ENCODE measurements at places on chromosomes 4 and X. TPM values are rescaled to one million over a fixed set of nuclear protein-coding genes. Genes with fewer than 3 reads are reported as not detected.

DNA sequence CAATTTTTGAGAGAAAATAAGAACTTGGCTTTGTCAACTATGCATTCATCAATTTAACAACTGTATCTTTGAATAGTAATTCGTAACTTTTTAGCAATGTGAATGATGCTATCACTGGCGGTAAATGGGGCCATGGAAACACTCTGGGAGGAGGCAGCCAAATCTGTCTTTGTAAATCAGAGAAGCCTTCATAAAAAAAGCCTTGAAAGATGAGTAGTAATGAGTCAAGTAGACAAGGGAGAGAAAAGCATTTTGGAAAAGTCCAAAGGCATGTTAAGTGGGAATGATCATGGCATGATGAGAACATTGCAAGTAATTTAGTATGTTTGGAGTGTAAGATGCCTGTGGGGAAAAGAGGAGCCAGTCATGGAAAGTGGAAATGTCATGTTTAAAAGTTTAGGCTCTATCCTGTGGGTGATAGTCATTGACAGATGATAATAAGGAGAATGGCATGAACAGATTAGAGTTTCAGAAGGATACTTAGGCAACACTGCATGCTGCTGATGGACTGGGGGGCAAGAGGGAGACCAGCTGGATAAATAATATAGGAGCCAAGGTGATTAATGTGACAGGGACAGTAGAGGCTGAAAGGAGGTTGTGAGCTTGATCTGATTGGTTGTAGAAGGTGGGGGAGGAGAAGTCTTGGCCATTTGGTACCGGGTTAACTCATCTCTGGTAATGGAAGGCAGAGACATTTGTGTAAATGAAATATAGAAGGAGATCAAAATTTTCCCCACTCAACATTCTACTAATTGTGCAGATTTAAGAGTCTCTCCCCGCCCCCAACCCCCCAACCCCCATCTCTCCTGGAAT is 16.3 kb downstream of the SPRY1 start:
- DNase-seq = no peak

The BMPR1B gene
- not detected for total RNA-seq

GRCh38 chr4:14092741-14093140 is 465.2 kb upstream of the BOD1L1 start:
- no peak for DNase-seq

The GAB3 gene
- total RNA-seq = 2.5 TPM

DNA sequence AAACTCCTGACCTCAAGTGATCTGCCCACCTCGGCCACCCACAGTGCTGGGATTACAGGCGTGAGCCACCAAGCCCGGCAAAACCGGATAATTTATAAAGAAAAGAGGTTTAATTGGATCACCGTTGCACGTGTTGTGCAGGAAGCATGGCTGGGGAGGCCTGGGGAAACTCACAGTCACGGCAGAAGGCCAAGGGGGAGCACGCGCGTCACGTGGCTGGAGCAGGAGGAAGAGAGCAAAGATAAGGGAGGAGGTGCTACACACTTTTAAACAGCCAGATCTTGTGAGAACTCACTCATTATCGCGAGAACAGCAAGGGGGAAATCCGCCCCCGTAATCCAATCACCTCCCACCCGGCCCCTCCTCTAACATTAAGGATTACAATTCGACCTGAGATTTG is 177.9 kb upstream of the TENM3 start:
- no peak for DNase-seq

The NR3C2 gene
- total RNA-seq = 2.0 TPM

- no peak for DNase-seq
Measured at GRCh38 chr4:179195887-179196286, 1753.7 kb upstream of the AGA start.

DNA sequence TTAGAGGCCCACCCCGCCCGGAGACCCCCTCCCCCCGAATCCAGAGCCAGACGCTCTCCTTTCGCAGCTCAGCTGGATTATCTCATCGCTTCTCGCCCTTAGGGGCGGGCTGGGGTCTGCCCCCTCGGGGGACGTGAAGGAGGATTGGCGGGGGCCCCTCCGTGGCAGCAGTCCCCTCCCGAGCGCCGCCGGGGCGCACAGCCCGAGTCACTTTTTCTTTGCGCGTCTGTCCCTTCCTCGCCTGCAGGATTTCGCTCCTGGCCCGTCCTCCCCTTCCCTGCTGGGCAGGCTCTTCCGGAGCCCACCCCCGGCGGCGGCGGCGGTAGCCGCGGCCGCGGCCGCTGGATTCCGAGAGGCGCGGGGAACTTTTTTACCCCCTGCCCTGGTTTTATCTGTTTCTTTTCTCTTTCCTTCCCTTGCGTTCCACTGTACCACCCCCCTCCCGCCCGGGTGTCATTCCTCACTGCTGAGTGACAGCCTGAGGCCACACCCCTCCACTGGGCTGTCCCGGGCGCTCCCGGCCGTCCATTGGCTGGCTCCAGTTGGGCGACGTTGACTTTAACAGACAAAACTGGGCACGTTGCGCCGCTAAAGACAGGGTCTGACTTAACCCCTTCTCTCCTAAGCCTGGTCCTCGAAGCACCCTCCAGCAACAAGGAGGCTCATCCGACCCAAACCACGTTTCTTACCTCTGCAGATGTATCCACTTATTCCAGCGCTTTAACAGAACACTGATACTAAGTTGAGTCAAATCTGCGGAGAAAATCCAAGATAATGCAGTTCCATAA is 492 bp upstream of the NKX3-2 start:
- DNase-seq = no peak

- DNase-seq = no peak
Measured at GRCh38 chrX:132393085-132393484, 95.8 kb downstream of the MBNL3 start.

The AMTN gene
- not detected for total RNA-seq

The LGI2 gene
- not detected for total RNA-seq

GRCh38 chr4:169208516-169208915 is 62.2 kb downstream of the SH3RF1 start:
- DNase-seq = no peak

GRCh38 chrX:47458528-47458927 is 24.5 kb downstream of the ZNF41 start:
- no peak for DNase-seq

All from activated T-cell treated with anti-CD3 and anti-CD28 coated beads, Interleukin-2, amount 50 U/mL, for 4 hours (primary cell).